ENCODE measurements at places on chromosomes 5 and 9. TPM values are rescaled to one million over a fixed set of nuclear protein-coding genes. Genes with fewer than 3 reads are reported as not detected.

GRPEL2 gene
- 16.4 TPM for total RNA-seq

FIBCD1 gene
- total RNA-seq, result 32.9 TPM

DNA sequence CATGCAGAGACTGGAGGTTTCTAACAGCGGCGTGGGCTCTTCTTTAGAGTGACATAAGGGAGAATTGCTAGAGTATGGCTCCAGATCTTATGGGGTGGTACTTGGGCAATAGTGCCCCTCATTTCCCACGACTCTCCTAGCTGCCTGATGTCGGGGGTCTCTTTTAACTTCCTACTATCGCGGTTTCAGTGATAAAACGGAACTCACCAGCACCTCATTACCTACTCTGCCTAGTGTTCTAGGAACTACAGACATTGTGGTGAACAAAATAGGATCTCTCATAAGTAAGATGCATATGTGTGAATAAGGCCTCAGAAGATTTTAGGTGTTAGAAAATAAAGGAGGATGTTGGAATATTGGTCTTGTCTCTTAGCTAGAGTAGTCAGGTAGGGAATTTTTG is 1.1 kb downstream of the ICE1 start:
- no peak for DNase-seq
- H3K27ac ChIP-seq, result no peak overlapping the region
- peaks cover 6% of the 10 kb centered on the region for H3K4me1 ChIP-seq
- no peaks in the 10 kb centered on the region for H3K36me3 ChIP-seq
- peak overlapping the region; percentile 98 for H3K4me3 ChIP-seq
- H3K27me3 ChIP-seq, result no peaks in the 10 kb centered on the region

DNA sequence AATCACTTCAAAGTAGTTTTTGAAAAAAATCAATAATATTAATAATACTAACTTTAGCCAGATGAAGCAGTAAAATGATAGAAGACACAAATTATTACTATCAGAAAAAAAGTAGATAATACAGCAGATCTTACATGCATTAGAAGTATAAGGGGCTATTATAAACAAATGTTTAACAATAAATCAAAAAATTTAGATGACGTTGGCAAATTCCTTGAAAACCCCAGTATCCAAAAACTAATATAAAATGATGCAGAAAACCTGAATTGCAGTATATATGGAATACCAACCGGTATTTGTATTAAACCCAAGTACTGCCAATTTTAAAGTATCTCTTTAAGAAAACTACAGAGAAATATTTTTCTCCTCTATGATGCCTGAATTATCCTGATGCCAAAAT is 573.3 kb upstream of the CTNND2 start:
- no peak for DNase-seq
- no peaks in the 10 kb centered on the region for H3K27me3 ChIP-seq
- no peak overlapping the region for H3K4me3 ChIP-seq
- H3K27ac ChIP-seq, result no peak overlapping the region
- H3K36me3 ChIP-seq, result no peaks in the 10 kb centered on the region

GABRP gene
- not detected for total RNA-seq

WHRN gene
- total RNA-seq, result 3.3 TPM

GRCh38 chr9:117772960-117773359 is 68.8 kb downstream of the TLR4 start:
- peak; percentile 45 for DNase-seq
- H3K27me3 ChIP-seq, result no peaks in the 10 kb centered on the region
- H3K4me3 ChIP-seq, result no peak overlapping the region

DNA sequence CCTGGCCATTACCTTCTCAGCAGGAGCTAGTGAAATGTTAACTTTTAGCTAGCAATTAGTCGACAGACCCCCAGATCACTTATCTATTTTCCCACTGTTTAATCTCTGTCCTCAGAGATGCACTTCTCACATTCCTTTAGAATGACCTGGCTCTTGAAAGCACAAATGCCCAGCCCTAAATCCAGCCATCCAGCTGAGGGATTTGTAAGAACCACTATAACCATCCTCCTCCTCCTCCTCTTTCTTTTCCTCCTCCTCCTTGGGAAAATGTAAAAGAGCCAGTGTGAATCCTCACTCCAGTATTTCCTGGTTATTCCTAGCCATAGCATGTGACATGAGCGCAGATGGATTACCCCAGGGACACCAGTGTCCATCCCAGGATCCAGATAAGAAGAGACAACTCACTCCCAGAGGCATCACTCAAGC is 124.3 kb downstream of the ENC1 start:
- no peaks in the 10 kb centered on the region for H3K27me3 ChIP-seq
- H3K27ac ChIP-seq, result no peak overlapping the region
- no peak for DNase-seq
- no peaks in the 10 kb centered on the region for H3K36me3 ChIP-seq

FAM81B gene
- not detected for total RNA-seq

DNA sequence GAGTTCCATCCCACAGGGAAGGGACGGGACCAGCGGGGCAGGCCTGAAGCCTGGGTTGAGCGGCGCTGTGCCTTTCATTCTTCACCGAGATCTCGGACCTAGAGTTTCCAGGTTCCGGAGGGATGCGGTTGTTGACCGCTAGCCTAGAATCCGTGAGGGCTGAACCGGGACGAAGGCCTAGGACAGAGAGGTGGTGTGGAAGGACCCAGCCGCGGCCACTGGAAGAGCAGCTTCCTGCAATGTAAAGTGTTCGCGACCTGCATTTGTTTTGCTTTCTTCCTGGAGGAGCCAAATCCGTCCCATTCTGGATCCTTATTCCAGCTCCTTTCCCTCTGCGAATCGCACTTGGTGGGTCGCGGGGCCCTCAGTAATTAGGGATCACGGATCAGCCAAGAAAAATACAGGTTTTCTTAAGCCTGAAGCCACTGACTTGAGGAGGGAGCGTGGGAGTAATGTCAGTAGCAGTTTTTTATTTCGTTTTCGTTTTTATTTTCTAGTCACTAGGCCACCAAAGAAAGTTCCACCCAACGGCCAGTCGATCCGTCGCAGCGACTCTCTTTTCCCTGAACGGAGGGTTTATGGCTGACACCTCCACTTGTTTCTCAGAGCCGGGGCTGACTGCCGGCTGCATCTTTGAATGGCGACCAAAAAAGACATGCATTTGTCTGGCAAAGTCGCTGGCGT is 48.6 kb downstream of the ANXA2R start:
- no peaks in the 10 kb centered on the region for H3K36me3 ChIP-seq
- H3K4me1 ChIP-seq, result no peaks in the 10 kb centered on the region
- DNase-seq, result no peak
- H3K4me3 ChIP-seq, result peak overlapping the region; percentile 67
- H3K27ac ChIP-seq, result peak overlapping the region; percentile 83

GRCh38 chr9:129282731-129283211 is 104.7 kb upstream of the IER5L start:
- DNase-seq, result no peak
- H3K4me1 ChIP-seq, result no peaks in the 10 kb centered on the region
- H3K27ac ChIP-seq, result no peak overlapping the region
- no peaks in the 10 kb centered on the region for H3K27me3 ChIP-seq

CBY3 gene
- total RNA-seq, result not detected

DNA sequence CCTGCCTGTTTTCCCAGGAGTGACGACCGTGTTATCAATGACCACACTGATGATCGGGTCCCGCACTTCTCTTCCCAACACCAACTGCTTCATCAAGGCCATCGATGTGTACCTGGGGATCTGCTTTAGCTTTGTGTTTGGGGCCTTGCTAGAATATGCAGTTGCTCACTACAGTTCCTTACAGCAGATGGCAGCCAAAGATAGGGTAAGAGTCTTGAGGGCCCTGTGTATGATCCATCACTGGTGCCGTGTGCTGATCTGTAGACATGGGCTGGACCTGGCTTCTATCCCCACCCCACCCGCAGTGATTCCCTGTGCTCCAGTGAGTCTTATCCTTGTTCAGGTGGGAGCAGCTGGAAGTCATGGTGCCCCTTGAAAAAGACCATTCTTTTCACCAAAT is 26.0 kb downstream of the GABRP start:
- no peak overlapping the region for H3K27ac ChIP-seq
- no peaks in the 10 kb centered on the region for H3K4me1 ChIP-seq
- H3K4me3 ChIP-seq, result no peak overlapping the region
- H3K36me3 ChIP-seq, result no peaks in the 10 kb centered on the region
- no peak for DNase-seq
- H3K27me3 ChIP-seq, result no peaks in the 10 kb centered on the region

PAPPA gene
- 0.99 TPM for total RNA-seq

CCNJL gene
- total RNA-seq, result 14.6 TPM

PLEKHG4B gene
- total RNA-seq, result 0.05 TPM

DNA sequence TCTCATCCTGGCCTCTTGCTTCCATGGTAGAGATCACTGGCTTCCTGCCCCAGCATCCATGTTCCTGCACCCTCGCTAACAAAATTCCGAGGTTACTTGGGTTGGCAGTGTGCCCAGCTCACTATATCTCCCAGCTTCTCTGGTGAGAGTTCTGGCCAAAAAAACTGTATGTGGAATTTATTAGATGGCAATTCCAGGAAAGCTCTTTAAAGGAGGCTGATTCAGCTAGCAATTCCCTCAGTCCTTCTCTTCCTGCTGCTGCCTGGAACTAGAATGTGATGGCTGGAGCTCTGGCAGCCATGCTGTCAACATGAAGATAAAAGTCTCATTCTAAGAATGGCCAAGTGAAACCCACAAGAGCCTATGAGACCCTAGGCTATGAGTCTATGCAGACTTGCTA is 88.8 kb downstream of the SECISBP2 start:
- no peak overlapping the region for H3K4me3 ChIP-seq
- no peaks in the 10 kb centered on the region for H3K36me3 ChIP-seq
- H3K4me1 ChIP-seq, result no peaks in the 10 kb centered on the region
- H3K27ac ChIP-seq, result peak overlapping the region; percentile 3
- DNase-seq, result no peak

DNA sequence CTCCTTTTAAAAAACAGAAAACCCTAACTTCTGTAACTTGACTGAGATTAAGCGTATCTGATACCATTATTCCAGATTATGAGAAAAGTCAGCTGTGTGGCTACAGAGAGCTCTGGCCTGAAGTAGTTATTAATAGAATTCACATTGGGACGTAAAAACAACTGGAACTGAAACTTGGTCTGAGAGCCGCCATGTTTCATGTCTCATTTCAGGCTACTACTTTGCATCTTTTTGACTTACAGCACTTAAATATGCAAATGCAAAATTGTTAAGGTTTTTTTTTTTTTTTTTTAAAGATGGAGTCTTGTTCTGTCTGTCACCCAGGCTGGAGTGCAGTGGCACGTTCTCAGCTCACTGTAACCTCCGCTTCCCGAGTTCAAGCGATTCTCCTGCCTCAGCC is 25.2 kb downstream of the MAP3K1 start:
- no peak overlapping the region for H3K4me3 ChIP-seq
- DNase-seq, result no peak
- no peak overlapping the region for H3K27ac ChIP-seq
- H3K4me1 ChIP-seq, result no peaks in the 10 kb centered on the region

GRCh38 chr9:87083986-87084385 is 136.7 kb upstream of the GAS1 start:
- H3K4me1 ChIP-seq, result no peaks in the 10 kb centered on the region
- no peak overlapping the region for H3K27ac ChIP-seq
- no peaks in the 10 kb centered on the region for H3K36me3 ChIP-seq

DNA sequence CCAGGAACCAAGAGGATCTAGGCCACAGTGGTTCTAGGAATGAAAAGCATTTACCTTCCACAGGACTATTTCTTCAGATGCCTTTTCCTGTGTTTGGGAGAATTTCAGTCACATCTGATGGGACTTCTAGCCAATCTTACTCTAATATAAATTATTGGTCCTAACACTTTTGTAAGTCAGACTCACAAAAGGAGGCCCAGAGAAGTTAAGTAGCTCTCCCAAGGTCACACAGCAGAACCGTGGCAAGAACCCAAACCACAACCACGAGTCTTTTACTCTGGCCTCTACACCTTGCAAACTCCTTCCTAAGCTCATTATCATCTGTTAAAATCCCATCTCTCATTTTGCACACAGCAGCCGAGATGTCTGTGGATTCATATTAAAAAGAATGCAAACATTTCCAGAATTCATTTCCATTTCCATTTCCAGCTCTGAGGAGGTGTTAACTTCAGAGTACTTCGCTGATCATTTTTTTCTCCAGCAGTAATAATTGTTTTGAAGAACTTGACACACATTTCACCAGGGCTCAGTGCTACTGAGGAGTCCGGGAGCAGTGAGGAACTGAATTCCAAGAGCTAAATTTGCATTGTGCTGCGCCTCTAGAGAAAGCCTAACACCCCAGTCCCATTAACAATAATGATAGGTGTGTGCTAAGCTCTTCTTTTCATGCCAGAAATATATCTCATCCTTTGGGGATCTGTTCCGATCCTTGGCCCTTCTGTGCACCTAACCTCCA is 168.1 kb downstream of the SEMA6A start:
- no peaks in the 10 kb centered on the region for H3K36me3 ChIP-seq
- H3K27me3 ChIP-seq, result no peaks in the 10 kb centered on the region
- H3K4me1 ChIP-seq, result no peaks in the 10 kb centered on the region
- DNase-seq, result no peak
- no peak overlapping the region for H3K27ac ChIP-seq
- H3K4me3 ChIP-seq, result no peak overlapping the region

GRCh38 chr9:73459817-73460216 is 308.2 kb downstream of the ANXA1 start:
- no peaks in the 10 kb centered on the region for H3K36me3 ChIP-seq
- no peaks in the 10 kb centered on the region for H3K27me3 ChIP-seq
- no peak overlapping the region for H3K27ac ChIP-seq
- no peaks in the 10 kb centered on the region for H3K4me1 ChIP-seq
- H3K4me3 ChIP-seq, result no peak overlapping the region

DNA sequence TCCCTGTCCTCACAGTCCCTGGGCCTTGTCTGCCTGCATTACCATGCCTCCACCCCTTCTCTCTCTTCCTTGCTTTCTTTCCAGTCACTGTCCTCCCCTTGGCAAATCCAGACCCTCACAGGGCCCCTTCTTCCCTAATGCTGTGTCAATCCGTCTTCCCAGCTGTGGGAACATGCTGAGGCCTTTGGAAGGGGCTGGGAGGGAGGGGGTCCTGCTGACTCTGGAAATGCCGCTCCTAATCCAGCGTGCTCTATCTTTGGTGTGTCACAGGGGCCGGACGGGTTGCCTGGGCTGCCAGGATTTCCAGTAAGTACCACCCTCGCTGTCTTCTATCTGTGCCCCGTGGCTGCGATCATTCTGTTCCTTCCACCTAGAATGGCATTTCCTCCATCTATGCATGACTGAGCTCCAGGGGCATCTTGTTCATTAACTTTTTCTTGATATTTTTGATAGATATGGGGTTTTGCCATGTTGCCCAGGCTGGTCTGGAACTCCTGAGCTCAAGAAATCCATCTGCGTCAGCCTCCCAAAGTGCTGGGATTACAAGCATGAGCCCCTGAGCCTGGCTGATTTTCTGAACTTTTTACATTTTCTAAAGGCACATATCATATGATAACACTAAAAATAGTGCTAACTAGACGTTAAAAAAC is 64.5 kb upstream of the TGFBR1 start:
- H3K36me3 ChIP-seq, result no peaks in the 10 kb centered on the region
- H3K27me3 ChIP-seq, result no peaks in the 10 kb centered on the region
- no peak overlapping the region for H3K4me3 ChIP-seq
- no peak overlapping the region for H3K27ac ChIP-seq
- no peak for DNase-seq

- no peak overlapping the region for H3K4me3 ChIP-seq
- H3K27me3 ChIP-seq, result no peaks in the 10 kb centered on the region
- H3K4me1 ChIP-seq, result no peaks in the 10 kb centered on the region
Measured at GRCh38 chr5:122978644-122979297, 57.8 kb downstream of the PPIC start.

DMRT3 gene
- total RNA-seq, result not detected

- no peaks in the 10 kb centered on the region for H3K27me3 ChIP-seq
- H3K36me3 ChIP-seq, result no peaks in the 10 kb centered on the region
- no peaks in the 10 kb centered on the region for H3K4me1 ChIP-seq
- H3K4me3 ChIP-seq, result no peak overlapping the region
- no peak for DNase-seq
Measured at GRCh38 chr5:59385700-59386099, 507.8 kb downstream of the PDE4D start.

AGXT2 gene
- not detected for total RNA-seq
